ENCODE measurements at places on chromosomes 11 and 22.

DNA sequence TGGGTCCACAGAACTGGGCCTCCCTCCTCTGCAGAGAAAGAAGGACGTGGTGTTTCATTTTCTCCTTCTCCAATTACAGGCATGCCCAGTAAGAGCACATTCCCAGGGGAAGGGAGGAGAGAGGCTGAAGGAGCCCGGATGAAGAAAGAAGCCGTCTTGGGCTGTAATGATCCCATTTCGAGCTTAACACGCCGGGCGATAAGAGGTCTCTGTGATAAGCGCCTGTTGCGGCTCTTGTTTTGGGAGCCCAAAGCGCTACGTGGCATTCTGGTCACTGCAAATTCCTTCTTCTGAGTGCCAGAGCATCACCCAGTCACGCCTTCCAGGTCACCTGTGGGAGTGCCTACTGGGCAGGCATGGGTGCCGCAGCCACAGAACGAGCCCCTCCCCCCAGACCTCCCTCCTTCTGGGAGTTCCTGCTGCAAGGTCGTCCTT, 57.5 kb downstream of the ANO1 start:
- no peak for DNase-seq
- H3K4me3 ChIP-seq: no peak overlapping the region
- no peaks in the 10 kb centered on the region for H3K36me3 ChIP-seq
- no peaks in the 10 kb centered on the region for H3K27me3 ChIP-seq

DNA sequence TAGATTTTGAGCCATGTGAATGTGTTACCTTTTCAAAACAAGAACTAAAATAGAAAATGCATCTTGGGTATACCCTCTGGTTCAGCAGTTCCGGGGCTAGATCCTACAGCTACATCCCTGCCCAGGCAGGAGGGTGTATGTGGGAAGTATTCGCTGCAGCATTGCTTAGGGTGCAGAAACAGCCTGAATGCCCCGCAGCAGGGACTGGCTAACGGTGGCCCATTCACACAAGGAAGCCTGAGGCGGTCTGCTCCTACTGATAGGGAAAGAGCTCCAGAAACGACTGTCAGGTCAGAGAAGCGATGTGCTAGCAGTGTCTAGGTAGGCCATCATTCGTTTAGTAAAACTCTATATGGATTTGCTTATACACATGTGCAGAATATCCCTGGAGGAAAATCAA, 9.9 kb upstream of the RASL10A start:
- no peaks in the 10 kb centered on the region for H3K4me1 ChIP-seq
- DNase-seq: no peak
- H3K27me3 ChIP-seq: no peaks in the 10 kb centered on the region
- H3K36me3 ChIP-seq: no peaks in the 10 kb centered on the region
- H3K27ac ChIP-seq: no peak overlapping the region

GRCh38 chr11:113345978-113346377, 31.6 kb downstream of the TTC12 start:
- no peaks in the 10 kb centered on the region for H3K27me3 ChIP-seq
- H3K4me1 ChIP-seq: no peaks in the 10 kb centered on the region
- H3K36me3 ChIP-seq: no peaks in the 10 kb centered on the region
- no peak for DNase-seq
- no peak overlapping the region for H3K4me3 ChIP-seq

DNA sequence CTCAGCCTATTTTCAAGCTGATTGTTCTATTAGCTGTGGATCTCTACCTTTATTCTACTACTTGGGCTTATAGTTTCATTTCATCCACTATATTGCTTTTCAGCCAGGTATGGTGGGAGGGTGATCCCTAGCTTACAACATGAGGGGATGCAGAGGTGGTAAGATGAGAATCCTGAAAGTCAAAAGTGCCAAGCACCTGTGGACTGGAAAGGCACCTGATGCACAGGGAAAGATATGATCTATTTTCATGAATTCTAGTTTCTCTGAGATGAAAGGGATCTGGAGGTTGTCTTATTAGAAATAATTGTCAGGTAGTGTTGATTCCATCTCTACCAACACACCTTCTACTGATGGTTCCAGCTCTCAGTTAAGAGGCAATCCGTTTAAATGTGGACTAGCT, 21.6 kb upstream of the IL18BP start:
- DNase-seq: no peak
- H3K4me3 ChIP-seq: no peak overlapping the region
- no peaks in the 10 kb centered on the region for H3K27me3 ChIP-seq
- H3K36me3 ChIP-seq: no peaks in the 10 kb centered on the region

GRCh38 chr22:46972901-46973831, 210.7 kb downstream of the TBC1D22A start:
- no peaks in the 10 kb centered on the region for H3K27me3 ChIP-seq
- peaks cover 3% of the 10 kb centered on the region for H3K36me3 ChIP-seq
- H3K4me1 ChIP-seq: peaks cover 37% of the 10 kb centered on the region
- no peak for DNase-seq

All from B cell (primary cell).